ENCODE measurements at places on chromosomes 1 and 21.

GRCh38 chr21:31145274-31145673 lies 107.0 kb upstream of the KRTAP19-8 start:
- DNase-seq, result no peak

GRCh38 chr1:101220906-101221305 lies 15.9 kb upstream of the S1PR1 start:
- DNase-seq, result no peak

GRCh38 chr1:17688217-17688810 lies 66.8 kb upstream of the ACTL8 start:
- DNase-seq, result peak; percentile 39

DNA sequence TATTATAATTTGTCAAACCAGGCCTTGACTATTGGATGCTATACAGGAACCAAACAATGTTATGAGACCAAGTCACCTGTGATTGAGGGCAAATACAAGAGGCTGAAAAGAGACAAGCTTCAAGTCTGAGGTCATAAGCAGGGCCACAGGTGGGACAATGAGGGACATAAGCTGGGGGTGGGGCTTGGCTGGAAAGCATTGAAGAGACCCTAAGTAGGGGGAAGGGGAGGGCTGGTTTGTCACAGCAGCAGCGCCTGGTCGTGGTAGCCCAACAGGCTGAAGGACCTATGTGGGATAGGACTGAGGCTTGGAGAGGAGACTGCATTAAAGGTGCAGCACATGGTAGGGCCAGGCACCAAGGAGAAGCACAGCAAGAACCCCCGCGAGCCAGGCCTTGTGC lies 17.9 kb downstream of the HMGN2 start:
- DNase-seq, result no peak

DNA sequence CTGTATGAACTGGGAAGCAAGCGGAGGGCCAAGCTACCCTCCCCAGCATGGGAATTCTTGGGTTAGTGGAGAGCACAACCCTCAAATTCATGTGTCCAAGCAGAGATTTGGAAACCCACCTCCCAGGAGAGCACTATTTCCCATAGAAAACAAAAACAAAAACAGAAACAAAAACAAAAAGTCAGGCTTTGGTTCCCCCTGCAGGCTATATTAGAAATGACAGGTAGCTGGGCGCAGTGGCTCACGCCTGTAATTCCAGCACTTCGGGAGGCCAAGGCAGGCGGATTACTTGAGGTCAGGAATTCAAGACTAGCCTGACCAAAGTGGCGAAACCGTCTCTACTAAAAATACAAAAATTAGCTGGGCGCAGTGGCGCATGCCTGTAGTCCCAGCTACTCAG lies 10.8 kb downstream of the MINDY1 start:
- no peak for DNase-seq

DNA sequence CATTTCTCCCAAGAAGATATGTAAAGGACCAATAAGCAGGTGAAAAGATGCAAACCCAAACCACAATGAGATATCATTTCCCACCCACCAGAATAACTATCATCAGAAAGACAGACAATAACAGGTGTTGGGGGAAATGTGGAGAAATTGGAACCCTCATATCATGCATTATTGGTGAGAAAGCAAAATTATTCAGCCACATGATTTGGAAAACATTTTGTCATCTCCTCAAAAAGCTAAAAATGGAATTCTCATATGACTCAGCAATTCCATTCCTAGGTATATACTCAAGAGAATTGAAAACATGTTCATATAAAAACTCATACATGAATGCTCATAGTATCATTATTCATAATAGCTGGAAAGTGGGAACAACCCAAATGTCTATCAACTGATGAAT lies 25.1 kb upstream of the RNF186 start:
- DNase-seq, result no peak

- DNase-seq, result no peak
These were observed 14.4 kb downstream of the SLC5A9 start for GRCh38 chr1:48236716-48237470.

DNA sequence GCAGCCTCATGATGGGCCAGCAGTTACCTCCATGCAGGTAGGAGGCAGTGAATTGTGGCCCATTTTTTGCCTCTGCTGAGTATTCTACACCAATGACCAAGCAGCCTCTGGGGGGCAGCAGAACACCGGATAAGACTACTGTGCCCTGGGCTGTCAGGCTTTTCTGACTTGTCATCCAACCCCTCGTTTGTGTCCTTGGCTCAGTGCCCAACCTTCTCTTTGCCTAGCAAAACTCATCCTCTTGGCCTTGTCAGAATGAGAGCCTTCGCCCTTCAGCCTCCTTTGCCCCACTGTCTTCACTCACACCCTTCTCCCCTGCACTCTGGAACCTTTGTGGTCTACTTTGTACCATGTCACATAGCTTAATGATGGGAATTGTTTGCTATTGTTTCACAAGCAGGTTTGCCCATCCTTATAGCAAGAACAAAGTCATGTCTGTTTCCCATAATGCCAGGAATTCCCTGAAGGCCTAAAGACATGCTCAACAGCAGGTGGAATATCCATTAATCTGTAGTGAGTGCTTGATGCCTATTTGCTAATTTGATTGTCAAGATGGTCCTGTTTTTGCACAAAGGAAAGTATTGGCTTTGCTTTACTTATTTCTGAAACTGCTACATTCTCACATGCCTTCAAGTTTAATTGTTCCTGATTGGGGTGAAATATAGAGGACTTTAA lies 255.9 kb downstream of the HHAT start:
- peak; percentile 95 for DNase-seq

DNA sequence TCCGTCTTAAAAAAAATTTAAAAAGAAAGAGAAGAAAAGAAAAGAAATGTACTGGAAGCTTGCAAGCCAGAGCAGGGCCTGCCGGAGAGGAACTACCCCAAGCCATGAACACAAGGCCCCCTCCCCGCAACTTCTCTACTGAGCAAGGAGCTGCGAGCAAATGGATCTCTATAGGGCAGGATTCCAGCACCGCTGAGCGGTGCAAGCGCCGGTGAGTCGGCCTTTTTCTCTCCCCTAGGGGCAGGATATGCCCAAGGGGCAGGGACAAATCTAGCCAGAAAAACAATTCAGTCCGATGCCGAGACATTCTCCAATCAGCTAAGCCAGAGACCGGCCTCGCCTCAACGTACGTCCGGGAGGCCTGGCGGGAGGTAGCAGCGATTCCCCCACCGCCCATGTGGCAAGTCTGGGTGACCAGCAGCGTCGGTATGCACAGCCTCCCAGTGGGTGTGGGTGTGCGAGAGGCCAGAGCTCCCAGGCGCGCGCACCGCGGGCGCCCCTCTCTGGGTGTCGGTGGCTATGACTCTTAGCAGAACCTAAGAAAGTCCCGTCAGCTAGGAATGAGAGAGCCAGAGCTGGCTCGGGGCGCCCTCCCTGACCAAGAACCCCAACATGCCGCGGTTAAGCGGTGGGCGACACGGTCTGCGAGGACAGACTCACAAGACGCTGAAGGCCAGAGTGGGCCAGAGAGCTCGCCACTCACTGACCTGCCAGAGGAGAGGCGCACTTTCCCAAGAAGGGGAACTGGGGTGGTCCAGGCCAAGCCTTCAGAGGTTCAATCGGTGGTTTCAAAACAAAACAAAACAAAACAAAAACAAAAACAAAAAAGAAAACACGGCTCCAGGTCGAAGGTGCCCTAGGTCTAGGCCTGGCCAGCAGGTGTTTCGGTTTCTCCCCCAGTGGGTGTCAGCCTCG lies 1.9 kb downstream of the CSMD2 start:
- DNase-seq, result peak; percentile 88

DNA sequence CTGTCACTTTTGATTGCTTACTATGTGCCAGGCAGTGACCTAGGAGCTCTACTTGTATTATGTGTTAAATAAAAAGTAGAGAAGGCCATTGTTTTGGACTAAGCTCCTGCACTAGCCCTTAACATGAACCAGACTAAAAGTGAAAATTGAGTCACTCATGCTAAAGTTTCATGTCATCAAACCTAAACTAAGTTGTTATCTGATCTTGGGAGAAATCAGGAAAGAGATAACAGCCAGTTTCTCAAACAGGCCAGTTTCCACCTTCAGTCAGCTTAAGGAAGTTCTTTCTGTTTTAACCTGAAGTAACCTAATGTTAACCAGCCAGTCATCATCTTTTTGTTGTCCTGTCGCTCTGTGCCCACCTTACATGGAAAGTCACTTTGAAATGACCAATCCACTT lies 102.1 kb upstream of the MARK1 start:
- no peak for DNase-seq

DNA sequence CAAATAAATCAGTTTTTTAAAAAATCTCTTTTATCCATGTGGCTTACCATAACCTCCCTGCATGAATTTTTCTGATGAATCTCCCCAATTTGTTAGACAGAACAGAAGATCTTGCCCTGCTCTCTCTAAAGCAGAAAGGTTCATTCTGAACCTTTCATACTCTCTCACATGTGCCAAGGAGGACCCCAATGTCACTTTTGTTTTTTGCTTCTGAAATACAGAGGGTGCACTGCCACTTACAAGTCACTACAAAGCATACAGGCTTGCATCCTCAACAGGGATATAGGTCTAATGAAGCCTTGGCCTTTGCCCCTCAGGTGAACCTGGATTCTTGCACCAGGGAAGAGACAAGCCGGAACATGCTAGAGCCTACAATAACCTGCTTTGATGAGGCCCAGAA lies 4.8 kb downstream of the RGS4 start:
- no peak for DNase-seq

GRCh38 chr21:26148840-26149354 lies 21.7 kb downstream of the APP start:
- DNase-seq, result no peak

GRCh38 chr21:42461881-42462877 lies 33.8 kb downstream of the RSPH1 start:
- DNase-seq, result no peak

DNA sequence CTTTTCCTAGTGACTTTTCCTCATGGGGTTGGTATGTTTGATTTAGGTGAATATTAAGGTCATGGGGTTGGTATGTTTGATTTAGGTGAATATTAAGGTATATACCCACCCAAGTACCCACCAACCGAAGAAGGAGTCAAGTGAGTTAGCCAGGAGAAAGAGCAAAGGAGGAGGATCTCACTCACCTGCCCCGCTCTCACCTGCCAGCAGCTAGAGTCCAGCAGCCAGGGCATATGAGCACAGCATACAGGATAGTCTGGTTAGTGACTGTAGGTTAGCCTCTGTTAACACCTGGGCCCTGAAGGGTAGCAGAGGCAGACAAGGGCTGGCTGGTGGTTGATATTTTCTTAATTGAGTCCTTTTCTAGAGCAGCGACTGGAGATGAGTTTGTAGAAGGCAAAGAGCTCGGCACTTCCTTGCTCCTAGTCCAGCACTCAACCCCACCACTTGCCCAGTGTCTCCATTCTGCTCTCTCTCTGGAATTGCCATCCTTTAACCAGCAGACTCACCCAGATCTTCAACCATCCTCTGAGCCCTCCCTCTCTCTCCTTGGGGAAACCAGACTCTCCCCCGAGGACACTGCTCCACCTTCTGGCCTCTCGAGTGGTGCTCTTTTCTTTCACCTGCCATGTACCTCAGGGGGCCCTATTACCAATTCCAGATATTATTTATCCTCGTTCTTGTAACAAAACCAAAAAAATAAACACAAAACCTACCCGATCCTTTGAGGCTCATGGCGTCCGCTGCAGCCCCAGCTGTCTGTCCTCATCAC lies 16.3 kb upstream of the DESI2 start:
- no peak for DNase-seq

DNA sequence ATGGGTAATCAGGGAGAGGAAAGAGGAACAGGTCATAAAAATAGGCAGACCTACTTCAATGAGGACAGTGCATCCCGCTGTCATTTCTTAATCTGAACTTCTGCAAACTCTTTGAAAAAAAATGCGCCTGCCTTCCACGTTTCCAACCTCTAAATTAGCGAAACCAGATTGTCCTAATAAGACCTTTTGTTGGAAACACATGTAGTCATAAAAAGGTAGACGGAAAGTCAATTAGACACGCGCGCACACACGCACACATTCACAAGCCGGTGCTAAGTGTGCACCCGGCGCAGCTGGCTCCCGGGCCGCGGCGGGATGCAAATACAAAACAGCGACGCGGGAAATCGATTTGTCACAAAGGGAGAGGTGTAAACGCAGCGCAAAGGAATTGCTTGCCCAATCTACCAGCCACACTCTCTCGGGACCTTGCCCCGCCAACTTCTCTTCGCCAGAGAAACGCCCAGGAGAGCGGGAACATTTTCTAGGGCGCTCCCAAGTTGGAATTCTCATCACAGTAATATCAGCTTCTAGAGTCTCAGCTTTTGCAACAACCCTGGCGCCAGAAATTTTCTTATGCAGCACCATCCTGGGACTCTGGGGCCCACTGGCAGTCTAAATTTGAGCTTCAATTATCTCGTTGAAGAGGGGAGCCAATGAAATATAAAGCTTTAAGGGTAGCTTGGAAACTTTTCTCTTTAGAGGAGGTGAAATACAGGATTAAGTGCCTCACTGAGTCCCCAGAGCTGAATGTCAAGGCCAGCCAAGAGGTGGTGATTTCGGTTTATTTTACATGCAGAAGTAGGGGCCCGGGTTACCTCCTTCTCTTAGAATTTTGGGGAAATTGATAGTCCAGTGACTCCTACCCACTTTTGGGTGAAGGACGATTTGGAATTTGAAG lies 4.5 kb downstream of the PRRX1 start:
- no peak for DNase-seq

DNA sequence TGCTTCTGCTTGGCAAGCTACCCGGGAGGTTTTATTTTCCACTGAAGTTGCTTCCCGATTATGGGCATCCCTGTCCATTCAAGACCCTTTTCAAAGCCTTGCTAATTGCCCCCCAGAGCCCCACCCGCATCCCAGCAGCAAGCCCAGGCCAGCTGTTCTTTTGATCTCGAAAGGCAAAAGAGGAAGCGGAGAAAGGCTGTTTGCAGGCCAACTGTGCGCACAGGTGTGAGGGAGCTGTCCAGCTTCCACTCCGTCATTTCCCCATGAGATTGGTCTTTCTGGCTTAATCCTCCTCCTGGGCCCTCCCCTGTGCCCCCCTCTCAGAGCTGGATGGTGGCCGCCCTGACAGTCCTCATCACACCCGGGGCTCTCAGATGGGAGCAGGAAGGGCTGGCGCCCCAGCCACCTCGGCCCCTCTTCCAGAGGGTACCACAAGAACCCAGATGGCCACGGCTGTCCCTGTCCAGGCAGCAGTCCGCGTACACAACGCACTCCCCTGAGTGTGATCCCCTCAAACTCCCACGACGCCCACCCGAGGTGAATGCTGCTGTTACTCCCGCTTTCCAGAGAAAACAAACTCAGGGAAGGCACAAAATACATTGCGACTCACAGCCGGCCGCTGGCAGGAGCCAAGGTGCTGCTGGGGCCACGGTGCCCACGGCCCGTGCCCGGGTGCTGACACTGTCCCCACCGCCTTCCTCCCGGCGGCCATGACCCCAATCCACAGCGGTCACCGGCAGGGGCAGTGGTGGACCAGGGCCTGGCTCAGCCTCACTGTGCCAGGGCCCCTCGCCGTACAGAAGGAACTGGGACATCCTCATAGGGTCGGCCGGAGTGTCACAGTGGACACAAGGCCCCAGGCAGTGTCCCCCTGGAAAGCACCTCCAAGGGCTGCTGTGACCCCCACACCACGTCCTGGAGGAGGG lies 121.9 kb downstream of the CRYAA start:
- DNase-seq, result peak; percentile 3

- no peak for DNase-seq
These were observed 12.1 kb upstream of the SGIP1 start for GRCh38 chr1:66521721-66522365.

- DNase-seq, result no peak
These were observed 456.0 kb downstream of the USP25 start for GRCh38 chr21:16185766-16186165.

GRCh38 chr1:4327142-4327541 lies 327.3 kb upstream of the AJAP1 start:
- DNase-seq, result no peak

Measured in posterior cingulate gyrus (tissue), 11 donors.